ENCODE measurements at places on chromosomes 7 and 10. TPM values are rescaled to one million over a fixed set of nuclear protein-coding genes. Genes with fewer than 3 reads are reported as not detected.

The GOLGA7B gene
- 3.6 TPM for polyA plus RNA-seq

The CLCN1 gene
- polyA plus RNA-seq: 0.05 TPM

The TBC1D12 gene
- polyA plus RNA-seq: 7.0 TPM

The GFRA1 gene
- polyA plus RNA-seq: not detected

The ANXA8L1 gene
- polyA plus RNA-seq: 686 TPM

- no peak for DNase-seq
- peaks cover 26% of the 10 kb centered on the region for H3K4me1 ChIP-seq
- H3K27ac ChIP-seq: no peak overlapping the region
- no peak overlapping the region for H3K4me3 ChIP-seq
- H3K27me3 ChIP-seq: no peaks in the 10 kb centered on the region
- no peaks in the 10 kb centered on the region for H3K36me3 ChIP-seq
Measured at GRCh38 chr7:104927055-104927454, 87.0 kb upstream of the KMT2E start.

DNA sequence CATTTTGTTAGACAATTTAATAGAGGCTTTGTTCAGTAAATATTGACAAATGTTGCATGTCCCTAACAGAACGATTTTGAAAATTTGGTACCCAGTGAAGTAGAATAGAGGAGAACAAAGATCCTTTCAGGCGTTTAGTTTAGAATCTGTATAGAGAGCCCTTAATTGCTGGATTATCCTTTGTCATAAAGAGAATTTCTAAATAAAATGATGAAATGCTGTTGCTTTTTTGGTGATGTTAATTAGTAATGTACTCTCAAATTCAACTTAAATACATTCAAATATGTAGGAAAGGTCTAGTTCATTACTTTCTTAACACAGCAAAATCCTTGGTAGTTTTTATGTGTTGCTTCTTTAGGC is 1.2 kb downstream of the LUC7L2 start:
- no peak for DNase-seq
- peak overlapping the region; percentile 97 for H3K27ac ChIP-seq
- peaks cover 21% of the 10 kb centered on the region for H3K4me1 ChIP-seq
- peak overlapping the region; percentile 92 for H3K4me3 ChIP-seq

DNA sequence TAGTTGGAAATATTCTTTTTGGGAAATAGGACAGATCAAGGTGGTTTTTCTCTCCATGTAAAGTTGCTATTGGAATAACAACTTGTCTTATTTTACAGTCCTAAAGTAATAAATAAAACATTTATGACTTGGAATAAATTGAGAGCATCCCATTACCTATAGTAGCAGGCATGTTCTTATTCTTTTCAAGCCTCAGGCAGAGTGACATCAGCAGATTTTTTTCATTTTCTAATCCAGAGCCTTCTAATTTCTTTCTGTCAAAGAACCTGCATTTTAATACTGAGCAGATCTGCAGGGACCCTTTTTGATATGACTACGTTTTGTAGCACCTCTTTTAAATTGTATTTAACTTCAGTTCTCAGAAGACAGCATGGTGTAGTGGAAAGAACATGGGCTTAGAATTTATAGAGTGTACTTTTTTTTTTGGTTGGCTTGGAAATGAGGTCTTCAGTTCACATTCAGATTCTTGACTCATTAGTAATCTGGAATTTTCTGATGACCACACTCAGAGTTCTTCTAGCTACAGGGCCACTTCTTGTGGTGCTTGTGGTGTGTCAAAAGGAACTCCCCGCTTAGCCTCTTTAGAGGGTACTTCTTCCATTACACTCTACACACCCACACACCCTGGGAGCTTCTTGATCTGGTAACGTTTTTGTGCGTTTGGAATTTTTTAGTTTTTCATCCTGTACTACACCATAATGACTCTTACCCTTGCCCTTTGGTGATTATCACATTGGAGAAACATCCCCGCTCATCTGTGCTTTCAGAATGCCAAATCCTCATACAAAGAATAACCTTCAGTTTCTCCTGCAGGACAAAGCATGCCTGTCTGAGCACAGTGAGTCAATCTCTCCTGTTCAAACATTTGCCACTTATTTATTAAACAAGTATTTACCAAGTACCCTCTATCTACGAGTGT is 34.6 kb downstream of the AGK start:
- DNase-seq: peak; percentile 33
- H3K27me3 ChIP-seq: no peaks in the 10 kb centered on the region
- peak overlapping the region; percentile 80 for H3K27ac ChIP-seq
- no peaks in the 10 kb centered on the region for H3K36me3 ChIP-seq
- H3K4me1 ChIP-seq: peaks cover 31% of the 10 kb centered on the region

DNA sequence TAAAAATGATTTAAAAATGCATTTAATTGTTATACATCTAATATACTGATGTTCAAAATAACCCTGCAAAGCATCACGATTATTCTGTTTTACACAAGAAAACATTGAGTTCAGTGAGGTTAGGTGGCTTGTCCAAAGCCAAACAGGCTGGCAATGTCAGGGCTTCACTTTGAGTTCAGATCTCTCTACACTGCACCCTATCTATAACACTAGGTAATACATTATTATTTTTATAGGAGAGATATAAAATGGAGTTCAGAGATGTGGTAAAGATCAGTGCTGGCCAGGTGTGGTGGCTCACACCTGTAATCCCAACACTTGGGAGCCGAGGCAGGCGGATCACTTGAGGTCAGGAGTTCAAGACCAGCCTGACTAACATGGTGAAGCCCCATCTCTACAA is 165.9 kb upstream of the MYO3A start:
- H3K36me3 ChIP-seq: no peaks in the 10 kb centered on the region
- H3K27ac ChIP-seq: no peak overlapping the region
- H3K4me3 ChIP-seq: no peak overlapping the region
- no peaks in the 10 kb centered on the region for H3K4me1 ChIP-seq
- no peaks in the 10 kb centered on the region for H3K27me3 ChIP-seq
- DNase-seq: no peak

DNA sequence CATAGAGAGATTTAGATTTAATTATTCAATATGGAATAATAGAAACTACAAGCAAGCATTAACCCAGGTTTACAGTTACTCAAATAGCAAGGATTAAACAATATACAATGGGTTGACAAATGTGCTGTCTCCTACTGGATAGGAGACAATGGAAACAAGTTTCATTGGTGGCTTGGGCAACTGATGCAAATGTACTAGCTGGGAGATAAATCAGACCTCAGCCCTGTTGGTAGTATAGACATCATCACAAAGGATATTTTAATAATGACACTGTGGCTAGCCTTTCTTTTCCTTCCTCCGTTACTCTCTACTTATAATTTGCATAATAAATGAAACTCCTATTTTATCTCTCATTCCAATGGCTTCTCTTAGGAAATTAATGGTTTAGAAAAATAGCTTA is 96.5 kb upstream of the DKK1 start:
- H3K4me3 ChIP-seq: no peak overlapping the region
- H3K4me1 ChIP-seq: no peaks in the 10 kb centered on the region
- H3K36me3 ChIP-seq: no peaks in the 10 kb centered on the region
- DNase-seq: no peak

GRCh38 chr10:63273577-63273976 is 140.4 kb downstream of the NRBF2 start:
- no peak for DNase-seq
- no peak overlapping the region for H3K27ac ChIP-seq
- H3K27me3 ChIP-seq: no peaks in the 10 kb centered on the region
- peaks cover 5% of the 10 kb centered on the region for H3K4me1 ChIP-seq
- no peaks in the 10 kb centered on the region for H3K36me3 ChIP-seq
- no peak overlapping the region for H3K4me3 ChIP-seq

- H3K4me3 ChIP-seq: no peak overlapping the region
- H3K27ac ChIP-seq: no peak overlapping the region
- no peaks in the 10 kb centered on the region for H3K27me3 ChIP-seq
- DNase-seq: no peak
- H3K4me1 ChIP-seq: no peaks in the 10 kb centered on the region
Measured at GRCh38 chr7:92010215-92010614, 69.6 kb downstream of the AKAP9 start.

DNA sequence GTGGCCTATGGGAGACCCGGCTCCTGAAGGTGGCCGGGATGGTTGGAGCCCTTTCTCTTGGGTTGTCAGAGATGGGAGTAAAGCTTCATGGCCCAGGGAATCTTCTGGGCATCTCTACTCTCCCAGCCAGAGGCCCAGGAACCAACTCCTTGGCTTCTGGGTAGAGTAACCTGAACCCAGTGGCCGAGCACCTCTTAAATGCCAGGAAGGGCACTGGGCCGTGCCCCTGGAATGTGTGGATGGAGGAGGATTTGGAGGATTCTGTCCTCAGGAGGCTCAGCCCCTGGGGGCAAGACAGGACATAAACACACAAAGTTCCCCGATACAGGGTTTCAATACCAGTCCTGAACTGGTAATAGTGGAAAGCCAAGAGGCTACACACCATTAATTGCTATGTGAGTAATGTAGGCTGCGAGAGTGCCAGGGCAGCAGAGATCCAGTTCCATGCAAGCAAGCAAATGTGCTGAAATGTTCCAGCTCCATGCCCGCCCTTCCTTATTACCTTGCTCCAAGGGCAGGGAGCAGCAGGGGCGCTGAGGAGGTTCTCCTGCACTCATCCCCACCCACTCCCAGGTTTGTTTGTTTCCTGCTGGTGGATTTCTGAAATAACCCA is 1.2 kb downstream of the PALD1 start:
- DNase-seq: no peak
- peaks cover 34% of the 10 kb centered on the region for H3K4me1 ChIP-seq
- peaks cover 2% of the 10 kb centered on the region for H3K27me3 ChIP-seq
- no peaks in the 10 kb centered on the region for H3K36me3 ChIP-seq
- no peak overlapping the region for H3K27ac ChIP-seq

DNA sequence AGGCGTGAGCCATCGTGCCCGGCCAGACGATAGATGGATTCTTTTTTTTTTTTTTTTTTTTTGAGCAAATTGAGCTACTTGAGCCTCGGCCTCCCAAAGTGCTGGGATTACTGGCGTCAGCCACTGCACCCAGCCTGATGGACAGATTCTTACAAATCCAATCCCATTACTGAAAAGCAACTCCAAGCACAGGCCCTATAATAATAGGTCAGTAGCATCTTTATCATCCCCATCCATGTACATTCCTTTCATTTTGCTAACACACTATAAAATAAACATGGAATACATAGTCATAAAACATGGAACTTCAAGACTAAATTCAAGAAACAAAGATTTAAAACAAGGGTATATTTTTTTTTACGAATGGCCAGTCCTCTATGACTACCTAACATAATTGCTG is 16.0 kb upstream of the RSBN1L start:
- H3K27me3 ChIP-seq: no peaks in the 10 kb centered on the region
- no peak overlapping the region for H3K4me3 ChIP-seq
- H3K36me3 ChIP-seq: peaks cover 5% of the 10 kb centered on the region
- H3K4me1 ChIP-seq: peaks cover 17% of the 10 kb centered on the region
- H3K27ac ChIP-seq: no peak overlapping the region

DNA sequence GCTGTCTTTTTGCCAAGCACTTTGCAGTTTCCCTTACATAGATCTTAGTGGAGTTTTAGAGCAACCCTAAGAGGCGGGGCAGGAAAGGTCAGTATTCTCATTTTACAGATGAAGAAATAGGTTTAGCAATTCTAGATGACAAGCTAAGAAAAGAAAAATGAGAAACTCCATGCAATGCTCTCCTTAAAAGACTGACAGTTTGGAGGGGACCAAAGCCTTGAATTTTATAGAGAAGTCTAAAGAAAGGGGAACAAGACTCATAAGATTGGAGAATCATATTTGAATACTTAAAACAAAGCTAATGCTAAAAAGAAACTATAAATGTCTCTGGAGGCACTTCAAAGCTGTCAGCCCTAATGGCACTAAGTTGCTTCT is 19.6 kb downstream of the CEP55 start:
- H3K4me1 ChIP-seq: no peaks in the 10 kb centered on the region
- H3K36me3 ChIP-seq: peaks cover 24% of the 10 kb centered on the region
- no peak for DNase-seq
- H3K27me3 ChIP-seq: no peaks in the 10 kb centered on the region
- no peak overlapping the region for H3K4me3 ChIP-seq
- no peak overlapping the region for H3K27ac ChIP-seq

DNA sequence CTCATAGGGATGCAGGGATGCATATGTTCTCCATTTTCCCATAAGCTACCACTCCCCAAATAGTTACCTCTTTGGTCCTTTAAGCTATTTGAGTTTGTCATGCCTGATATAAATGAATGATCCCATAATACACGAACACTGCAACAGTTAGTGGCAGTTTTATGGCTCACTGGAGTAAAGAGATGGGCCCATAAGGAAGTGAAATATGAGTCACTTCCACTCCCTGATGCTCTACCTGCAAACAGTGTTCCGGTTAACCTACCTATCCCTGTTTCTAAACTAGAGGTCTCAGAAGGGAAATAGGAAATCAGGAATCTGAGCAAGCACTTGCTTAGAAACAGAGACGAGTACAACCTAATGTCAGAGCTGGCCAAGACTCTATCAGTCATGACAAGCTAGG is 71.7 kb downstream of the CALD1 start:
- no peak overlapping the region for H3K27ac ChIP-seq
- peaks cover 10% of the 10 kb centered on the region for H3K4me1 ChIP-seq
- no peak overlapping the region for H3K4me3 ChIP-seq
- DNase-seq: no peak
- H3K36me3 ChIP-seq: peaks cover 4% of the 10 kb centered on the region
- H3K27me3 ChIP-seq: no peaks in the 10 kb centered on the region

DNA sequence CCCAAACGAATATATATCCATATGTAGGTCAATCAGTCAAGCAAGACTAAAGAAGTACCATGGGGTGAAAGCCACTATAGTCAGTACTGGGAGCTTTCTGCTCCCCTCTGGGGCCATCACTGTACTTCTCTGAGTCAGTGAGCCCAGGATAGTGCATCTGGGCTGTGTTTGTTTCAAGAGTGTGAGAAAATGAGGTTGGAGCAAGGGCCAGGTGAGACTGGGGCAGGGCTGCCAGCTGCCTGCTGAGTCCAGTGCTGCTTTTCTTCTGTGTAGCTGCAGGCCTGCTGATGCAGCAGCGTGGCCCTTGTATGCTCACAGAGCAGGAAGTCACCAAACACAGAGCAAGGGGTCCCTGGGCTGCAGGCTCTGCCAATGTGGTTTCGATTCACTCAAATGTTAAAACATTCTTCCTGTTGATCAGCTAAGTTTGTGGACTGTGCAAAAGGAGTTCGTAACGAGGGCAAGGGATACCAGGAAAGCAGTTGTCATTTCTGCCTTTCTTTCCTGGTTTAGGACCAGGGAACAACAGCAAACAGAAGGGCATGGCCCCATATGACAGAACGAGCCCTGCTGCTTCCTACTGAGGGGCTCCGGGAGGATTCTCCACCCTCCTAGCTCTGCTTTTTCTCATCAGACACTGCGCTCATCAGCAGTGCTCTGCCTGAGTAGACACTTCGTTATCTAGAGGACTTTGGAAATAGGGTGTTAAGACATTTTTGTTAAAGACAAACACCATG is 65.4 kb upstream of the TNS3 start:
- no peaks in the 10 kb centered on the region for H3K27me3 ChIP-seq
- peaks cover 4% of the 10 kb centered on the region for H3K4me1 ChIP-seq
- DNase-seq: no peak
- no peak overlapping the region for H3K27ac ChIP-seq
- H3K36me3 ChIP-seq: no peaks in the 10 kb centered on the region

DNA sequence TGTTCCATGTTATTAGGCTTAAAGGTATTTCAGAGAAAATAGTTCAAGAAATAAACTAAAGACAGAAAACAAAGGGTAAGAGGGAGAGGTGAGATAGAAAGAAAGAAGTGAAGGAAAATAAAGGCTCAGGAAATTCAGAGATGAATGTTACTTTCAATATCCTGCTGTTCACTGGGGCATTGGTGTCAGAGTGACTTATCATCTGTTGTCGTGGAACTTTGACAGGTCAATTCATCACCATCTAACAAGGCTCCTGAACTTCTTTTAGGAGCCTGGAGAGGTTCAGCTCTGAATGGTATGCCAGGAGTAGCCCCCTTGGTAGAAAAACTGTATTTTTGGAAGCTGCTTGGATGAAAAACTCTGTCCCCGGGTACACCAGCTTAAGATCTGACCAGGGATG is 100.1 kb downstream of the KLF6 start:
- no peak overlapping the region for H3K4me3 ChIP-seq
- no peaks in the 10 kb centered on the region for H3K36me3 ChIP-seq
- DNase-seq: no peak
- H3K27me3 ChIP-seq: no peaks in the 10 kb centered on the region
